ENCODE measurements at places on chromosomes 12 and 14. TPM values are rescaled to one million over a fixed set of nuclear protein-coding genes. Genes with fewer than 3 reads are reported as not detected.

DNA sequence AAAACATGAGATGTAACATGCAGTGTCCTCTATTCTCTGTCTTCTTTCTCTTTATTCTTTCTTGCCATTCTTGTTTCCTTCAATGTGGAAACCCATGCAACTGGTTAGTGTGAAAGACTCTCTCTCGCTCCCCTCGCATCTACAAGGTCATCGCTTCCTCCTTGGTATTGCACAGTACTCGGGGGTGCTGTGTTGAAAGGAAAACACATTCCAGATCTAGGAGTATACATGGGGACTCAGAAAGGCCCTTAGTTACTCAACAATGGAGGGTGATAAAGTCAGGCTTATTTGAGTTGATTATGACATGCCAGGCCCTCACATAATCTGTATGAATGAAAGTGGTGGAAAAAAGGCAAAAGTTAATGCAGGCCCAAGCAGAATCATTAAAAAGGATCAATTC lies 75.5 kb upstream of the OVCH1 start:
- DNase-seq = no peak

- DNase-seq = peak; percentile 78
These were observed 430.0 kb downstream of the ETNK1 start for GRCh38 chr12:23055004-23055403.

DNA sequence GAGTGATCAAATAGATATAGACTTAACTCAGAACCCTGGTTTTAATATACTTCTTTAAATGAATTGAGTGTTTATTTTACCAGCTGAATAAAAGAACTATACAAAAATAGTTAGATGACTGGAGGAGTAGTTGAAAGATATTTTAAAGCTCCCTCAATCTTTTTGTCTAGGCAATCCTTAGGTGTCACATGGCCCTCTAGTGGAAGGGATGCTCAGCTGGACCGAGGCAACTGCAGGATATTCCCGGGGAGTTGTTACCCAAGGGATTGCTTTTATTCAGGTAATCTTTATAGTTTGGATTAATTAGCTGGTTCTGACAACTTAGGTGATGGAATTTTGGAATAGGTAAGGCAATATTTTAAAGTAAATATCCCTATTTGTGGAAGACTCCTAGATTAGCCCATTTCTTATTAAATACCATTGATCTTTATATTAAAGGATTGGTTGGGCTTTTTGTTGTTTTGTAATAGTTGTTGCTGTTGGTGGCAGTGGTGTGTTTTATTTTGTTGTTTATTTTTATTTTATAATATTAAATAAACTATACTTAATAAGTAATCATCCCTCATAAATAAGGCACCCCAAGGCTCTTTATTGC lies 57.1 kb downstream of the ZDHHC17 start:
- DNase-seq = peak; percentile 69

- no peak for DNase-seq
These were observed 478.0 kb downstream of the BTG1 start for GRCh38 chr12:91667694-91668093.

DNA sequence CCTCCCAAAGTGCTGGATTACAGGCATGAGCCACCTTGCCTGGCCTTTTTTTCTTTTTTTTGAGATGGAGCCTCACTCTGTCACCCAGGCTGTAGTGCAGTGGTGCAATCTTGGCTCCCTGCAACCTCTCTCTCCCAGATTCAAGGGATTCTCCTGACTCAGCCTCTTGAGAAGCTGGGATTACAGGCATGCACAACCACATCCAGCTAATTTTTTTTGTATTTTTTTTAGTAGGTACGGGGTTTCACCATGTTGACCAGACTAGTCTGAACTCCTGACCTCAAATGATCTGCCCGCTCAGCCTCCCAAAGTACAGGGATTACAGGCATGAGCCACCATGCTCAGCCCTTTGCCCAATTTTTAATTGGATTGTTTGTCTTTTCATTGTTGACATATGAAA lies 58.0 kb downstream of the SINHCAF start:
- no peak for DNase-seq

Gene C1R
- 8.8 TPM for total RNA-seq

DNA sequence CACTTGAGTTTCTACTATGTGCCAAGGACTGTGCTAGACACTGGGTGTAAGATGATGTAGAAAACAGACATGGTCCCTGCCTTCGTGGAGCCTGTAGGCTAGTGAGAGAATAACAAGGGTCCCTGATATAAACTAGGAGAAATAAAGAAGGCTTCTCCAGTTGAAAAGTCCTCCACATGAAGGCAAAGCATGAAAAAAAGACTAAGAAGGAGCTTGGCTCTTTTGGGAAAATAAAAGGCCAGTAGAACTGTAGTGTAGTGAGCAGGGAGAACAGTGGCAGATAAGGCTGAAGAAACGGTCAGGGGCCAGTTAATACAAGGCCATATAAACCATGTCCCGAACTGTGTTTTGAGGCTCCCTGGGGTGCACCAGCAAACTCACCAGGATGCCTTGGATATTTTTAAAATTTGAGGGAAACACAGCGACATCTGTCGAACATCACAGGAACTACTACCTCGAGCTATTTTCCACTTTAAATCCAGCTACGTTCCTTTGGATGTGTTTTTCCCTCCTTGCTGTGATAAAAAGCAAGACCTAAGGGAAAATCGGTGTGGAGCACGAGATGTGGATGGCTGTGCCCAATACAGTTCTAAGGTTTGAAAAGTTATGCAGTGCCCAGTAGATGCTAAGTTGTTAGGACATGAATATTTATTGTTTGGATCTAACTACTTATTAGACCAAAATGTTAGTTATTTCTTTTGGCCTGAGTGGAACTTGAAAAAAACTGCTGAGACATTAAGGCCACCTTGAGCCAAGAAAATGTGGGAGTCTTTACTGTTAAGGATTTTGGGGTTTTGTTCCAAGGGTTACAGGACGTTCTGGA lies 8.5 kb upstream of the CFL2 start:
- peak; percentile 32 for DNase-seq

DNA sequence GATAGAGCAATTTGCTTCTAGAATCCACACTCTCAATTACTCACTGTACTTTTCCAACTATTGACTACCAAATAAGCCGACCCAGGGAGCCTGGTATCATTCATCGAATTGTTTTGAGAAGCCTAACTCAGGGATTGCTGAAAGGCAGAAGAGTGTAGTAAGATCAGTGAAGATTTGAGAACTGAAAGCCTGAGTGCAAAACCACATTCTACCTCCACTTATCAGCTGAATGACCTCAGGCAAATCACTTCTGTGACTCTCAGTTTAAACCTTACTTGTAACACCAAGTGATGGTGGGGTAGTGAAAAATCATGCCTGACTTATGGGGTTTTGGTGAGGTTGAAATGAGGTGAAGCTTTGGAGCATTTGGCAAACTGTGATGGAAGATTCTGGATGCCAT lies 126.1 kb upstream of the MAX start:
- DNase-seq = no peak

- no peak for DNase-seq
These were observed 5.7 kb downstream of the PRKAB1 start for GRCh38 chr12:119673634-119674033.

DNA sequence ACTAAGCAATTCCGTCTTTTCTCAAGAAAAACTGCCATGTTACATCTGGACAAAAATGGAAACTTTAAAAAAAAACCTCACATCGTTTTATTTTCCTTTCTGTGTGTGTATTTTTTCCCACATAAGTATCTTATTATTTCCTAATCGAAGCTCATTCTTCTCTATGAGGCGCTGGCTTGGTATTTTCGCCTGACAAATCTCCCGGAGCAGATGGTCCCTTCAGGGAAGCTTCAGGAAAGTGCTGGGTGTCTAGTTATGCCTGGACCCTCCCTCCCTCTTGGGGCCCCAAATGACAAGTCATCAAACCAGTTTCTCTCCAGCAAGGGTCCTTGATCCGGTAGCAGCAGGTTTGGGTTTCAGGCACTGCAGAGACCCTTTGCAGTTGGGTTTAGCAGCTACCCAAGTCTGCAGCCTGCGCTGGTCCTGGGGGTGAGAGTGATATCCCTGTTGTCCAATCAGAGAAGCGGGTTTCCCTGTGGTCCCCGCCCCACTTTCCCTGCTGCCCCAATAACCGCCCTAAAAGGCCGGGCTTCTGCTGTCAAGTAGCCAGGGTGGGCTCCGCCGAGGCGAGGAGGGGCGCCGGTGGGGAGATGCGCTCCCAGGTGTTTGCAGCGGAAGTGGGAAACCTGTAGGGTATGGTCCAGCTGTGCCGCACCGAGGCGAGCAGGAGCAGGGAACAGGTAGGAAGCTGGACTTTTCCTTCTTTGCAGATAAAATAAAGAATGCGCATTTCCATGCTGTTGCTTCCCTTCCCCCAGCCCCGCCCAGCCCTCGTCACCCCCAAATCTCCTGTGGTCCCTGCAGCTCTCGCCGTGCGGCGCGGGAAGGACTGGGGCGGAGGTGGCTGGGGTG lies at the start of gene CNTN1:
Gene CNTN1, plus strand, starts transcription at position 527 of the 852 bp plus-strand sequence.
- DNase-seq = peak; percentile 95

- DNase-seq = no peak
These were observed 11.7 kb downstream of the RTL1 start for GRCh38 chr14:100891501-100892445.

- DNase-seq = no peak
These were observed 23.5 kb downstream of the ATG14 start for GRCh38 chr14:55388160-55388559.

DNA sequence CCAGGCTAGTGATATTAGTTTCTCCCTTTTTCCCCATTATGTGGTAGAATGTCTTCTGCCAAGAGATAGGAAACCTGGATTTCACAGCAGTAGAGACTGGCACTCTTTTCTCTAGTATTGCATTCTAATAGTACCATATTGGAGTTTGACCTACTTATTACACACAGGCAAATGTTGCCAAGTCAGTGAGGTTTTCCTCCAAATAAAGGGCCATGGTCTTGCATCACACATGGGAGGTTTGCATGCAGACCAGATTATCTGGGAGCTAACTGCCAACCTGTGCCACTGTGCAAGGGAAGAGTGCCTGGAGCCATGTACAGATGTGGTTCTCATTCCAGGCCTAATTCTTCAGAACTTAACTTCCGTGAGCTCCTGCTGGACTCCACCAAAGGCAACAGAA lies 113.3 kb downstream of the ANO6 start:
- no peak for DNase-seq
